ENCODE measurements at places on chromosomes 3 and 15.

GRCh38 chr3:13466781-13467180 lies 13.3 kb upstream of the HDAC11 start:
- no peak for DNase-seq

DNA sequence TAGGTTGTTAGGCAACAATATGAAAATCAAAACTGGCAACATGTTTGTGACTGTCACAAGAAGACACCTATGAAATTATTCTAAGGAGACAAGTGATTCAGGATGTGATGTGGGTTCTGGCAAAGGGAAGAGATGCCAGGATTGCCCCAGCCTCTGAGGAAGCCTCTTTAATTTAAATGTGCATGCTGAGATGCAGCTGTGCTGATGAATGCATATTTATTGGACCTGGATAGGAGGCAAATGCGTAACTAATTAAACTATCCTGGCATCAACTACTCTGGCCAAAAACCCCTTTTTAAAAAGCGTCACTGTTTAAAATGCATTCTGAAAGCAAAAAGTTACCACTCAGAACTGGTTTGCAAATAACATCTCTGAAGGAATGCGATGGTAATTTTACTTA lies 176.5 kb upstream of the DPH6 start:
- no peak for DNase-seq

- DNase-seq = no peak
These were observed 242.6 kb upstream of the TOPAZ1 start for GRCh38 chr3:43998836-43999727.

- no peak for DNase-seq
These were observed 46.3 kb downstream of the GASK1A start for GRCh38 chr3:43025423-43025822.

- DNase-seq = no peak
These were observed 14.1 kb downstream of the ST3GAL6 start for GRCh38 chr3:98777286-98777685.
